Left cardiac atrium (tissue), 4 donors: ENCODE measurements at places on chromosomes 2 and 18. TPM values are rescaled to one million over a fixed set of nuclear protein-coding genes. Genes with fewer than 3 reads are reported as not detected.

- no peak for DNase-seq
Measured at GRCh38 chr2:180115675-180116074, 108.6 kb upstream of the CWC22 start.

GRCh38 chr2:10430886-10431622, 17.1 kb downstream of the ODC1 start:
- DNase-seq, result no peak

DNA sequence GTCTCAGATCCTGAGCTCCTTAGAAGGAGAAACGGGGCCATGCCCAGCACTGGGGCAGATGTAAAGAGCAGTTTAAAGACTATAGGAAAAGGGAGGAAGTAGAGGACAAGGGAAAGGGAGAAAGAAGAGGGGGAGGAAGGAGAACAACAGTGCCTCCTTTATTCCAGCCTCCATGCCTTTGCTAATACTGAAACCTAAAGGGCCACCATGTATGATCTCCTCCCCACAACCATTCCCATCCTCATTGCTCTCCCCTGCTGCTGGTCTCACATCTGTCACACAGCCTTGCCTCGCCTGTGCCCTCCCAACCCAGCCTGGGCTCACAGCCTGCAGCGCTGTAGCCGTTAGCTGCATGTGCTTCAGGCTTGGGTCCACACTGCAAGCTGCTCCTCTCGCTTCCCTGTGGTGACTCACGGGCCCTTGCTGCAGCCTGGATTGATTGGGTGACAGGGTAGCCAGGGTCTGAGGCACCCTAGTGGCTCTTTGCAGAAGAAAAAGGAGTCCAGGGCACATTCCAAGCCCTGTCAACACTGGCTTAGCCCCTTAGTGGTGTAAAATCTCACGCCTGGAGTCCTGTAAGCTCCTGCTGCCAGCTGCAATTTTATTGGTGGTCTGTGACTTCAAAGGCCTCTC, 281.9 kb downstream of the SRBD1 start:
- DNase-seq, result no peak

DNA sequence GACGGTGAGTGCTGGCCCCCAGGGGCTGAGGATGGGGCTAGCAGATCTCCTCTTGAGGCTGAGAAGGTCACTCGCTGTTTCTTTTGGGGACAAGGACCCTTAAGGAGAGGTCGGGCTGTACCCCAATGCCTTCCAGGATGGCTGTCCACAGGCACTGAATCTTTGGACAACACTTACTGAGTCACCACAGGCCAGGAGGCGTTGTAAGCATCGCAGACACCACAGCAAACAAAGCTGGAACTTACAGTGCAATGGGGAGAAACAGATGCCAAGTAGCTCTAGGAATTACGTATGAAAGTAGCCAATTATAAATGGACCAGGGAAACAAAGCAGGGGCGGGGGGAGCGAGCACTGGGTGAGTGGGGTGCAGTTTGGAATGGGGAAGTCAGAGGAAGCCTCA, 219.8 kb downstream of the GLI2 start:
- no peak for DNase-seq

HOXD3 gene
- total RNA-seq, result 0.73 TPM

DNA sequence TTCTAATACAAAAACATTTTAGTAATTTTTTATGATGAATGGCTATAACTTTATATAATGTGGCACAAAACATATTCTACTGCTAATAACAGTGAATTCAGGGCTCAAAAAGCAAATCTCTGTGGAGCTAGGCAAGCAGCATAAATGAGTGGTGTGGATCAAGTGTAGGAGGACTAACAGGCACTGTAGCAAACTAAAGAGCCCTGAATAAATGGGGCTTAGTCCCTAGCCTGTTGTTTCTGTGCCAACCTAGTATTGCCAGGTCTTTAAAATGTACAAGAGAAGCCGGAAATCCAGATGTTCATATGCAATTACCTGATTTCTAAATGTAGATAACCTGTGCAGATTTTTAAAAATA, 18.5 kb downstream of the REL start:
- DNase-seq, result no peak

DNA sequence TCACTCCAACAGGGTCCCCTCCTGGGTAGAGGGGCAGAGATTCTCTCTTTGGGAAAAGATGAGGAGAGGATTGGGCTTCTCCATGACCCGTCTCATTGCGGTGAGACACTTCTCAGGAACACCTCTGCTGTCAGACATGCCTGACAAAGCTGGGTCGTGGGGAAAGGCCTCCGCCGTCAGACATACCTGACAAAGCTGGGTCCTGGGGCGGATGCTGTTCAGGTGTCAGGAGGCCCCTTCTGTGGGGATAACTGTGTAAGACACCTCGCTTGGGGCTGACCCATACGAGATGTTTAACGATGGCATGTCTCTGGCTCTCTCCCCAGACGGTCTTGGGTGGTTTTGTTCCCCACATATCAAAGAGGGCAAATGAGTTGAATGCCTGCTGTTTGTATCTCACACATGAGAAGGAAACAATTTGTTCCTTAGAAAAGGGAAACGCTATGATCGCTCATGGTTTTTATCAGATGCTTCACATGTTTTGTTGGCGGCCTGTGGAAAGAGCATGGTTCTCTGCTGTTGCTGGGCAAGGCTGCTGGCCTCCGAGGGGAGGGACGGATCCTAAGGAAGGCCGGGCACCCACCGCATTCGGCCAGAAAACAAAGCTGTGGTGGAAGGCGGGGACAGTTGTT, 40.8 kb upstream of the PXDN start:
- DNase-seq, result no peak

DNA sequence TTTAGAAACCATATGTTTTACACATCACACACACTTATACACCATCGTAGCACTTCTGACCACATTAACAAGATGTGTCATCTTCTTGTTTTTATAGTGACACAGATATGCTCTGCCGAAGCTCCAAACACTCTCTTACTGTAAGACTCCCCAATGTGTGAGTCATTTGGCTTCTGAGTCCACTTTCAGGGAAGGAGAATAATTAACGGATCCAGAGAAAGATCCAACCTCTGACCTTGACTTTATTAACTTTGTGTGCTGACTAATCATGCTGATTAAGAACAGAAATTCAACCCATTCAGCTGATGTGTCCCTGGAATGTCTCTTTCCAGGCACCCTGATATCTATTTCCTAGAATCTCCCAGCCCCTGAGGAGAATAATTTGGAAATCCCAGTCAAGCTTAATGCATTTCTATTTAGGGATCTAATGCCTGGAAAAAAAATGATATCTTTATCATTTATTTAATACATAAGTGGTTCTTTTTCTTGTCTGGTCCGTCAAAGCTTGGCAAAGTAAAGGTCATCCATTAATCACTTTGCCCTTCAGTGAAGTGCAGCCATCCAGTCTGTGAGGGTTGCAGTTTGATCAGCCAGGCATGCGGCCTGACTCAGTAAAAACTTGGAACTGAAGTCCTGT, 615.8 kb upstream of the SYT4 start:
- no peak for DNase-seq

CAPN13 gene
- total RNA-seq, result not detected

- DNase-seq, result no peak
Measured at GRCh38 chr18:35407871-35408481, 30.8 kb upstream of the ZNF396 start.

LOXHD1 gene
- total RNA-seq, result 0.59 TPM

LAMA1 gene
- 0.27 TPM for total RNA-seq

- no peak for DNase-seq
Measured at GRCh38 chr2:157178874-157179273, 78.6 kb upstream of the GALNT5 start.

C18orf32 gene
- total RNA-seq, result 50.4 TPM

- DNase-seq, result no peak
Measured at GRCh38 chr18:76490670-76491472, 4.2 kb downstream of the ZNF516 start.

- DNase-seq, result no peak
Measured at GRCh38 chr18:273525-273924, 5.7 kb upstream of the THOC1 start.

GPAT2 gene
- total RNA-seq, result 6.8 TPM

DNA sequence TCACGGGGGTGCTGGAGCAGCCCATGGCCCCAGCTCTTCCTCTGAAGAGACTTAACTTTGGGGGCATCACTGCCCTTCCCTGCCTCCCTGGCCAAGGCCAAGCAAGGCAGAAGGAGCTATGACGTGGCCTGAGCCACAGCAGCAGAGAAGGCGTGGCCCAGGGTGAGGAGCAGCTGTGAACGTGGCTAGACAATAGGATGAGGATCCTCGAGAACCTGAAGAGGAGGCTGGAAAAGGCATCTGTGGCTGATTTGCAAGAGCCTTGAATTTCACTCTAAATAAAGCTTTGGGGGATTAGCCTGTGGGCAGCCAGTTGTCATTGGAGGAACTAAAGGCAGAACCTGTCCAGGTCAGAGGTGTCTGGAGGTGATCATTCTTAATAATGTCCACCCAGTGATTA, 652.9 kb upstream of the ID2 start:
- DNase-seq, result no peak

DNA sequence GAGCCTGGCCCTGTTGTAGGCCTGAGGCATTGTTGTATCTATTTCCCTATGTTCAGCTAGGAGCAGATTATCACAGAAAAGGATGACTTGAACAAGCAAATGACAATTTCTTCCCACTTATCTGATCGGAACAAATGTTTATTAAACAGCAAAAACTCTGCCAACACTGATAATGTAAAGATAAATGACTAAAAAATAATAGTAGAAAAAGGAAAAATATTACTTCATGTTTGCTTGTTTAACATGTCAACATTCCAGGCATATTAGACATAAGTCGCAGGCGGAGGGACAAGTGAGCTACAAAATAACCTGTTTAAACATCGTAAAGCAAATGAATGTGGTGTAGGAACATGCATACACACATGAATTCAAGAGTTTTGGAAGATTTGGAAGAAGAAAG, 257.9 kb downstream of the TMX3 start:
- no peak for DNase-seq

DNA sequence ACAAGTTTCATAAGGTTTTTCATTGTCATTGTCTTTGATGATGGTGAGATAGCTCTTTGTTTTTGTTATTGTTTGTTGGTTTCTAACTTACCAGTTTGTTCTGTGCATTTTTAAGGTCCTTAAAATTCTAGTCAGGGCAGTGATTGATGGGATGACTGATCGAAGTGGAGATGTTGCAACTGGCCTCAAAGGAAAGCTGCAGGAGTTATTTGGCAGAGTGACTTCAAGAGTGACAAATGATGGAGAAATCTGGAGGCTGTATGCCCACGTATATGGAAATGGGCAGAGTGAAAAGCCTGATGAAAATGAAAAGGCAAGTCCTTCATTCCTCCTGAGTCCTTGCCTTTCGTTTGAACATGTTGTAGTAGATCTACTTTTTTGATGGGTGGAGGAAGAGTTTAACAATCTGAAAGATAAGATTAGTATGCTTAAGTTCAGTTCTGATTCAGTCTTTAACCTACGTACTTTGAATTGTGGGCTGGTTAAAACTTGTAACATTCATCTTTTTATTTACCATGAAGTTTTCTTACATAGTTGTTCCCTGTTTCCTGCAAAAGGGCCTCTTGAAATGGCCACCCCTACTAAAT, 135.8 kb upstream of the LTBP1 start:
- DNase-seq, result no peak

GRCh38 chr18:4284528-4284927, 170.6 kb downstream of the DLGAP1 start:
- DNase-seq, result no peak

ARHGAP28 gene
- total RNA-seq, result 3.5 TPM

LINC00305 gene
- total RNA-seq, result not detected

ZAP70 gene
- total RNA-seq, result 2.6 TPM

GRCh38 chr2:197937814-197938213, 133.4 kb downstream of the PLCL1 start:
- no peak for DNase-seq

GRCh38 chr2:69461404-69461803, 24.2 kb upstream of the NFU1 start:
- DNase-seq, result no peak

- no peak for DNase-seq
Measured at GRCh38 chr2:5576015-5576414, 116.2 kb upstream of the SOX11 start.
